Effector memory CD4-positive, alpha-beta T cell (primary cell): ENCODE measurements at places on chromosomes 7 and 10.

GRCh38 chr10:131686781-131687420 lies 213.9 kb upstream of the PPP2R2D start:
- no peak overlapping the region for H3K4me3 ChIP-seq
- H3K4me1 ChIP-seq = no peaks in the 10 kb centered on the region
- DNase-seq = no peak
- H3K36me3 ChIP-seq = no peaks in the 10 kb centered on the region
- H3K27ac ChIP-seq = no peak overlapping the region

- no peaks in the 10 kb centered on the region for H3K4me1 ChIP-seq
- no peaks in the 10 kb centered on the region for H3K27me3 ChIP-seq
Measured at GRCh38 chr10:44968500-44969400, 9.1 kb downstream of the RASSF4 start.

- H3K4me1 ChIP-seq = peaks cover 35% of the 10 kb centered on the region
- no peaks in the 10 kb centered on the region for H3K27me3 ChIP-seq
- DNase-seq = no peak
- H3K27ac ChIP-seq = no peak overlapping the region
Measured at GRCh38 chr7:131071786-131072504, 255.7 kb upstream of the MKLN1 start.

GRCh38 chr10:48508791-48509772 lies 95.8 kb downstream of the ARHGAP22 start:
- no peaks in the 10 kb centered on the region for H3K27me3 ChIP-seq
- H3K4me1 ChIP-seq = no peaks in the 10 kb centered on the region
- H3K27ac ChIP-seq = no peak overlapping the region
- no peak overlapping the region for H3K4me3 ChIP-seq
- DNase-seq = no peak
- H3K36me3 ChIP-seq = no peaks in the 10 kb centered on the region

- no peaks in the 10 kb centered on the region for H3K36me3 ChIP-seq
- no peak for DNase-seq
- H3K27me3 ChIP-seq = no peaks in the 10 kb centered on the region
- no peak overlapping the region for H3K4me3 ChIP-seq
- H3K4me1 ChIP-seq = no peaks in the 10 kb centered on the region
Measured at GRCh38 chr7:118496138-118496644, 271.7 kb downstream of the ANKRD7 start.

GRCh38 chr10:1643161-1643907 lies 94.0 kb downstream of the ADARB2 start:
- H3K4me1 ChIP-seq = no peaks in the 10 kb centered on the region
- no peaks in the 10 kb centered on the region for H3K27me3 ChIP-seq
- no peak for DNase-seq
- H3K36me3 ChIP-seq = no peaks in the 10 kb centered on the region

GRCh38 chr10:72954230-72954595 lies 393 bp downstream of the PLA2G12B start:
- H3K36me3 ChIP-seq = no peaks in the 10 kb centered on the region
- H3K4me3 ChIP-seq = no peak overlapping the region
- no peaks in the 10 kb centered on the region for H3K4me1 ChIP-seq
- H3K27ac ChIP-seq = no peak overlapping the region
- no peak for DNase-seq

GRCh38 chr7:10845225-10845624 lies 128.4 kb upstream of the PHF14 start:
- no peaks in the 10 kb centered on the region for H3K36me3 ChIP-seq
- H3K4me3 ChIP-seq = no peak overlapping the region
- no peaks in the 10 kb centered on the region for H3K27me3 ChIP-seq
- no peak for DNase-seq

DNA sequence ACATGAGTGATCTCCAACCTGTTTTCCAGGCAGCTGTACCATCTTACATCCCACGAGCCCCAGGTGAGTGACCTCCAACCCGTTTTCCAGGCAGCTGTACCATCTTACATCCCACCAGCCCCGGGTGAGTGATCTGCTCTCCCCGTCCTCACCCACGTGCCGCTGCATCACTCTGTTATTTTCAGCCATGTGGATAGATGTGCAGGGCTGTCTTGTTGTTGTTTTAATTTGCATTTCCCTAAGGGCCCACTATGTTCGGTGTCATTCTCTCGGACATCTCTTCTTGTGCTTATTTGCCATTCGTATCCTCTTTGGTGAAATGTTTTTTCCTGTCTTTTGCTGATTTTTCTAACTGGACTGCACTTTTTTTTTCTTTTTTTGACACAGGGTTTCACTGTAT lies 17.9 kb upstream of the LARP4B start:
- DNase-seq = no peak
- no peaks in the 10 kb centered on the region for H3K36me3 ChIP-seq
- no peak overlapping the region for H3K27ac ChIP-seq
- no peaks in the 10 kb centered on the region for H3K27me3 ChIP-seq
- no peaks in the 10 kb centered on the region for H3K4me1 ChIP-seq

DNA sequence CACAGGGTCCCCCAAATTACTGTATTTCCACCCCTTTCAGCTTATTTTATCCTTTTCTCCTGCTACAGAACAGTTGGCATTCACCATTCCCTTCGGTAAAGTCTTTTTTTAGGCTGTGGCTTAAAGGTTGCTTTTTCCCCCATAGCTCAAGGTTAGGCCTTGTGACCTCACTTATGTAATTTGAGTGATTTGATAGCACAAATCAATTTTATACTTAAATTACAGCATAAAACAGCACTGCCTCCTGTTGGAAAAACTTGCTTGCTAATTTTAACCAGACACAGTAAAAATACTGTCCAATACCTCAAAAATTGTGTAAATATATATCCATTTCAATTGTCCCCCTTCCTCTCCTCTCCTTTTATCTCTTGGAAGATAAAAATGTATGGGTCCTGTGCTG lies 7.1 kb downstream of the GIMAP1 start:
- H3K4me1 ChIP-seq = peaks cover 33% of the 10 kb centered on the region
- no peaks in the 10 kb centered on the region for H3K27me3 ChIP-seq
- no peak for DNase-seq

DNA sequence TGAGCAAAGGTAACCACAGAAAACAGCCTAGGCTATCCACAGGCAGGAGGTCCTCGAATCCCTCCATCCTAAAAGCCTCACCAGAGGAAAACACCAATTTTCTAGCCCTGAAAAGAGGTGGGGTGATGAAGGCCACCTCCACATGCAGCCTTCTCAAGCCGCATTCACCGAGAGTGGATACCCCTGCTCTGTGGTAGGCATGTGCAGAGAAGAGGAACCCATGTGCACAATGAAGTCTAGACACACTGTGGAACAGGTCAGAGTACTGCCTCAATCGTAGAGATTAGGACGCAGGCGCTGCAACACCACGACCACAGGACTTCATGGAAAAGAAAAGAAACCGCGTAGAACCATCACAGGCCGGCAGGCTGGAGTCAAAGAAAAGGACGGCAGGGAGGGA lies 38.8 kb downstream of the GRB10 start:
- DNase-seq = no peak
- H3K4me1 ChIP-seq = peaks cover 6% of the 10 kb centered on the region
- no peaks in the 10 kb centered on the region for H3K27me3 ChIP-seq
- H3K36me3 ChIP-seq = no peaks in the 10 kb centered on the region
- no peak overlapping the region for H3K27ac ChIP-seq

DNA sequence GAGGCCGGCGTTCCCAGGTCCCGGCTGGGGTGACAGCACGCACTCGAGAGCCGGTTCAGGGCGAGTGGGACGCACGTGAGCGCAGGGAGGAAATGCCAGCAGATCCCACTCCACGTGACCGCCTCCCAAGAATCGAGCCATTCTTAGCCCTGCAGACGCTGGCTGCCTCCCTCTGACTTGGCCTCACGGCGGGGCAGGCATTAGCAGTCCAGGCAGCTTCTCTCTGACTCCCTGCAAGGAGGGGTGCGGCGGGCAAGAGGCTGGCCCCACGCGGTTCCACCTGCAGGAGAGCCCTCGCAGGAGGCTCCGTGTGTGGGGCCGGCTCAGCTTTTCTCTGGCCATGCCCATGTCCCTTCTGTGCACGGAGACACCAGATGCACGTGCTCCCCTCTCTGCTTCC lies 10.1 kb downstream of the GPR146 start:
- H3K27ac ChIP-seq = no peak overlapping the region
- H3K27me3 ChIP-seq = no peaks in the 10 kb centered on the region
- peaks cover 41% of the 10 kb centered on the region for H3K4me1 ChIP-seq
- no peak overlapping the region for H3K4me3 ChIP-seq
- DNase-seq = no peak

GRCh38 chr10:64206409-64206808 lies 685.2 kb downstream of the REEP3 start:
- no peak for DNase-seq
- H3K27me3 ChIP-seq = no peaks in the 10 kb centered on the region
- no peak overlapping the region for H3K27ac ChIP-seq
- no peaks in the 10 kb centered on the region for H3K4me1 ChIP-seq

- H3K4me3 ChIP-seq = no peak overlapping the region
- peaks cover 3% of the 10 kb centered on the region for H3K4me1 ChIP-seq
- no peak for DNase-seq
- H3K27me3 ChIP-seq = peaks cover 7% of the 10 kb centered on the region
- no peaks in the 10 kb centered on the region for H3K36me3 ChIP-seq
Measured at GRCh38 chr7:69605070-69605469, 6.8 kb downstream of the AUTS2 start.
